ENCODE measurements at places on chromosomes 4 and X. TPM values are rescaled to one million over a fixed set of nuclear protein-coding genes. Genes with fewer than 3 reads are reported as not detected.

The DTHD1 gene
- not detected for polyA plus RNA-seq

The PWWP3B gene
- 3.3 TPM for polyA plus RNA-seq

The CPE gene
- polyA plus RNA-seq, result 124 TPM

DNA sequence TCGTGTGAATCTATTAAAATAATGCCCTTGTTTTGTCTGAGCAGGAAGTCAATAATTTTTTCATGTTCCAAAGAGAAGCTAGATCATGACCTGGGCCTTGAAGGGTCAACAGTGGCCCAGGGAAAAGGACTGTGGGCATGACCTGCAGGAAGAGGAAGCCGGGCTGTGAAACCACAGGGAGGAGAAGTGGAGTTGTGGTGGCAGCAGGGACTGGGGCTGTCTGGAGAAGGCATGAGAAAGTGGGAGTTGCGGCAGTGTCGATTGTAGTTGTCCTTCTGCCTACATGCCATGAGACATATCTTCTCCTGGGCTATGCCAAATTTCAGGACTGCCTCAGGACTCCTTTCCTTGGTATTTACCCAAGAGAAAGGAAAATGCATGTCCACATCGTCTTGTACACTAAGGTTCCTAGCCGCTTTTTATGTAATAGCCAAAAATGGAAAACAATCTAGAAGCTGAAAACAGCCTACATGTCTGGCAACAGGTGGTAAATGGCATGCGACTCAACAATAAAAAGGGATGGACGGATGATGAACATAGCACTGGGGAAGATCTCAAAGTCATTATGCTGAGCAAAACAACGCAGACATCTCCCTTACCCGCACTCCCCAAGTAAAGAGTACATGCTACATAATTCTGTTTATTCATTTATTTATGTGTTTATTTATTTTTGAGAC, 13.6 kb upstream of the PTTG2 start:
- no peak for DNase-seq

DNA sequence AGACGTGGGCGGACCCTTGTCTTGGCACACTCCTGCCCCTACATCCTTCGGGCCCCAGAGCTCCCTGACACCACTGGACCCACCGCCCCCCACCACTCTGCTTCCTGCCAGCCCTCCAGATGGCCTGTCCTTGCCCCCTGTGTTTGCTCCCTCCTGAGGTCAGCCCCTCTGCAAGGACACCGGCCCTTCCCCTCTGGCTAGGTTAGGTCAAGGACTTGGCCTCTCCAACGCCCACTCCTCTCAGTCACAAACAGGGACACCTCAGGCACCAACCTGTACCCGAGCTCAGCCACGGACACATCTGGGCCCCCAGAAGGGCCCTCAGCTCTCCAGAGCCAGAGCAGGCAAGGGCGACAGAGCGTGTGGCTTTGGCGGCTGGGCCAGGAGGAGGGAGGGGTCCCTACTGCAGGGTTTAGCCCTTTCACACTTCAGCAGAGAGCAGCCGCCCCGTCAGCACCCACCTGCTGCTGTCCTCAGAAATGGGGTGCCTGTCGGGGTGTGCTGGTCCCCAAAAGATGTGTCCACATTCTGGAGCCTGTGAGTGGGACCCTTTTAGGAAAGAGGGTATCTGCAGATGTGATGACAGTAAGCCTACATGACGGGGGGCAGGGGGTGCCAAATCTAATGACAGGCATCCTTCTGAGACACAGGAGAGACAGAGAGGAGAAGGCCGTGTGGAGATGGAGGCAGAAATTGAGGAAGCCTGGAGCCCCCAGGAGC, 23.5 kb upstream of the DUSP9 start:
- DNase-seq, result no peak

- DNase-seq, result peak; percentile 24
Measured at GRCh38 chrX:129654652-129655546, at the start of gene APLN. APLN (minus strand) TSS chrX:129654956; CDS start chrX:129654630, 326 bp downstream.

Data from left kidney (tissue), 8 donors.